Stomach (tissue), 19 donors: ENCODE measurements at places on chromosomes 7 and 10.

GRCh38 chr7:50738932-50739331 lies 43.8 kb downstream of the GRB10 start:
- H3K27ac ChIP-seq, result peak overlapping the region; percentile 35
- peaks cover 28% of the 10 kb centered on the region for H3K4me1 ChIP-seq
- peak; percentile 28 for DNase-seq
- no peaks in the 10 kb centered on the region for H3K36me3 ChIP-seq
- H3K4me3 ChIP-seq, result no peak overlapping the region

DNA sequence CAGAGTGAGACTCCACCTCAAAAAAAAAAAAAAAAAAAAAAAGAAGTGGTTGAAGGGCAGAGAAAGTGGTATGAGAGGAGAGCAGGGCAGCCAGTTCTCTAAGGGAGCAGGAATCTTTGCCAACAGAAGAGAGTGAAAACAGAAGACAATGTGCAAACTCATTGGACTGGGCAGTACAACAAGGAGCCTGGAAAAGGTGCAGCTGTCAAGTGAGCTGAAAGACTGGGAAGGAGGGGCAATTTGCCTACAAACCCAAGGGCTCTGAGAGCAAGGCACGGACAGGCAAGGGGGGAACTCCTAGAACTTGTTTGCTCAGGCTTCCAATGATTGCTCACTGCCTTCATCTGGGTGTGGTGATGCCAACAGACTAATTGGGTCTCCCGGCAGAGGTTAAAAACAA lies 9.5 kb downstream of the ACTR1A start:
- H3K27me3 ChIP-seq, result no peaks in the 10 kb centered on the region
- no peak overlapping the region for H3K27ac ChIP-seq
- no peak overlapping the region for H3K4me3 ChIP-seq
- peak; percentile 47 for DNase-seq
- H3K36me3 ChIP-seq, result peaks cover 54% of the 10 kb centered on the region

GRCh38 chr10:28302012-28302637 lies 739 bp downstream of the MPP7 start:
- peak overlapping the region; percentile 92 for H3K27ac ChIP-seq
- no peak for DNase-seq
- peaks cover 28% of the 10 kb centered on the region for H3K4me1 ChIP-seq
- H3K4me3 ChIP-seq, result peak overlapping the region; percentile 71
- no peaks in the 10 kb centered on the region for H3K27me3 ChIP-seq

- H3K4me1 ChIP-seq, result peaks cover 10% of the 10 kb centered on the region
- H3K4me3 ChIP-seq, result no peak overlapping the region
- no peak for DNase-seq
Observed at GRCh38 chr7:108149119-108149518, 19.0 kb upstream of the LAMB4 start.

DNA sequence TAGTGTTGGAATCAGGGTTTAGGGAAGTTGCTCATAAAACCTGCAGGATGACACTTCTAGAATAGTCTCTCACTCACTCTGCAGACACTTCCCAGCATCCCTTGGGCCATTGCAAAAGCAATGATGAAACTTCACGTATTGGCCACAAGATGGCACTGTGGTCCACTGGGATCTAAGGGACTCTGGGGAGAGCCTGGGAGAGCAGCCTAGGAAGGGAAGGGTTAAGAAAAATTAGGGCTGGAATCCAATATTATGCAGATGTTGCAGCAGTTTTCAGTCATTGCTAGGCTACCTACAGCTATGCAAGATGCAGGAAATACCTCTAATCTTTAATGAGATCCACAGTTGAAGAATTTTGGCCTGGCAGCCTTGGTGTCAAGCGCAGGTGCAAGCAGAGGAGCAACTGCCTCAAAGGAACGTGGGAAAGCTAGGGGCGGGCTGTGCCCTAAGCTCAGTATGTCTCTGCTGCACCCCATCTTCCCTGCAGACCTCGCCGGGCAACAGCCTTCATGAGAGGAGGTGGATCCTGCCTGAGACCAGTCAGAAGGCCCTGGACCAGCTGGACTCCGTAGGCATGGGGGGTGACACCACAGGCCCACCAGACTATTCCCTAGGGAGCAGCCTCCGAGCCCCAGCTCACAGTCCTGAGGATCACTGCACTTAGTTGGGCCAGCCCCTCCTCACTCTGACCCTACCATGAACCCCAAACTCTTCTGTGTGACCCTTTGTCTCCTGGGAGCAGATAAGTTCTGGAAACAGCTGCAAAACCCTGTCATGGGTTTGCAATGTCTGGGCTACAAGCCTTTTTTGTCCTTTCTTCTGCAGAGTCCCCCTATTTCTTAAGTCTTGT lies 127.9 kb upstream of the PRSS58 start:
- no peak for DNase-seq
- H3K27me3 ChIP-seq, result no peaks in the 10 kb centered on the region
- H3K4me3 ChIP-seq, result no peak overlapping the region
- H3K36me3 ChIP-seq, result no peaks in the 10 kb centered on the region
- no peak overlapping the region for H3K27ac ChIP-seq

GRCh38 chr7:16015981-16016380 lies 329.5 kb upstream of the MEOX2 start:
- H3K27ac ChIP-seq, result no peak overlapping the region
- no peak for DNase-seq
- H3K4me3 ChIP-seq, result no peak overlapping the region
- no peaks in the 10 kb centered on the region for H3K4me1 ChIP-seq
- no peaks in the 10 kb centered on the region for H3K27me3 ChIP-seq

DNA sequence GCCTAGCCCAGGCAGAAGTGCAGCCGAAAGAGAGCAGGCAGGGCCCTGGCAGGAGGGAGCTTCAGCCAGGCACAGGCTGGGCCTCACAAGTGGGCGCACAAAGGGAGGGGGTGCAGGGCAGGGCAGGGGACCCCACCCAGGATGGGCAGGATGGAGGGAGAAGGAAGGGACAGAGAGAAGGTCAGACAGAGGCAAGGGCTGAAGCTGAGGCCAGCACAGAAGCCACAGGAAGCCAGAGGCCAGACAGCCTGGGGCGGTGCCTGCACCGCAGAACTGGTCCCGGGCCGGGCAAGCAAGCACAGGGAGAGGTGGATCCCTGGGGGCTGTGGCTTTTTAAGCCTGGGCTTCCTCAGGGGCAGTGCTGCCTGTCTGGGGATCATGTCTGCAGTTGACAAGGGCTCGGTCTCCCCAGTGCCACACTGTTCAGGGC lies 16.7 kb downstream of the NOS3 start:
- no peak for DNase-seq
- H3K36me3 ChIP-seq, result no peaks in the 10 kb centered on the region
- H3K27ac ChIP-seq, result peak overlapping the region; percentile 23
- no peaks in the 10 kb centered on the region for H3K4me1 ChIP-seq
- peaks cover 2% of the 10 kb centered on the region for H3K27me3 ChIP-seq
- H3K4me3 ChIP-seq, result no peak overlapping the region

- no peak for DNase-seq
- H3K36me3 ChIP-seq, result peaks cover 40% of the 10 kb centered on the region
- H3K27me3 ChIP-seq, result no peaks in the 10 kb centered on the region
- H3K4me3 ChIP-seq, result no peak overlapping the region
- no peak overlapping the region for H3K27ac ChIP-seq
Observed at GRCh38 chr10:79316671-79317431, 30.4 kb upstream of the PPIF start.

- DNase-seq, result peak; percentile 14
- peak overlapping the region; percentile 92 for H3K27ac ChIP-seq
- H3K27me3 ChIP-seq, result no peaks in the 10 kb centered on the region
- H3K36me3 ChIP-seq, result peaks cover 39% of the 10 kb centered on the region
- peak overlapping the region; percentile 89 for H3K4me3 ChIP-seq
- peaks cover 34% of the 10 kb centered on the region for H3K4me1 ChIP-seq
Observed at GRCh38 chr7:88217675-88218428, 2.0 kb downstream of the SRI start.

GRCh38 chr10:103640436-103641181 lies 147.1 kb downstream of the NEURL1 start:
- H3K27ac ChIP-seq, result peak overlapping the region; percentile 17
- no peaks in the 10 kb centered on the region for H3K27me3 ChIP-seq
- no peak for DNase-seq
- H3K4me3 ChIP-seq, result no peak overlapping the region
- H3K36me3 ChIP-seq, result no peaks in the 10 kb centered on the region

DNA sequence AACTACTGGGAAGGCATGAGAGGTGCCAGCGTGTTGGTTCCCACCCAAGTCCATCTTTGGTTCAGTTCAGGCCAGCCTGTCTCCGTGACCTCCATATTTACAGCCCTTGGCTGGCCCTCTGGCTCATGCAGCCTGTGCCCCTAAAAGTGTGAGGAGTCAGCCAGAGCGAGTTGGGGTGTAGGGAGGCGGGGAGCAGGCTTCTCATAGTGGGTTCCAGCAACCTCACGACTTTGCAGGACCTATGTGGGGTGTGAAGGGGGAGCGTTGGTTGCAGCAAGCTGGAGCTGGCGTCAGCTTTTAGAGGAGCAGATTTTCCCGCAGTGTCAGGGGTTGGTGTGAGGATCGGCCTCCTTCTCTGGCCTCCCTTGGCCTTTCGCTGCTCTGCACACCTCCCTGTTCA lies 9.8 kb downstream of the TSPAN14 start:
- no peak for DNase-seq
- peak overlapping the region; percentile 85 for H3K27ac ChIP-seq
- H3K4me1 ChIP-seq, result peaks cover 100% of the 10 kb centered on the region
- H3K4me3 ChIP-seq, result no peak overlapping the region
- no peaks in the 10 kb centered on the region for H3K27me3 ChIP-seq

DNA sequence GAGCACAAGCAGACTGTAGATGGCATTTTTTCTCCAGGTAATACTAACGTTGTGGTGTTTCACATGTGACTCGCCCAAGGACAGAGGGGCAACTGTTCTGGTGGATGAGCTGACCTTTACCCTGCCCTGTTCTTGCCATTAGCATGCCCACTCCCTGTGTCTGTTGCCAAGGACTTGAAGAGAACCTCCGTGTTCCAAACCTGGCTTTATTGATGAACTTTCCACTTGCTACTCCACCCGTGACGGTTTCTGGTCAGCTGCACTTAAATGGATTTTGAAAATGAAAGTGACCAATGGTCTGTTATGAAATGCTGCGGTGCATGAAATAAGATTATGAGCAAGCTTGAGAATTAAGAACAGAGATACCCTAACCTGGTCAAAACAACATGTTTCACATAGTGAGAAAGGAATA lies 30.4 kb downstream of the LRRC4 start:
- H3K27ac ChIP-seq, result no peak overlapping the region
- H3K36me3 ChIP-seq, result peaks cover 11% of the 10 kb centered on the region
- H3K27me3 ChIP-seq, result no peaks in the 10 kb centered on the region
- H3K4me1 ChIP-seq, result peaks cover 45% of the 10 kb centered on the region
- DNase-seq, result no peak

- H3K27me3 ChIP-seq, result no peaks in the 10 kb centered on the region
- H3K36me3 ChIP-seq, result no peaks in the 10 kb centered on the region
- peaks cover 8% of the 10 kb centered on the region for H3K4me1 ChIP-seq
Observed at GRCh38 chr7:66627881-66628360, 760 bp upstream of the KCTD7 start.

DNA sequence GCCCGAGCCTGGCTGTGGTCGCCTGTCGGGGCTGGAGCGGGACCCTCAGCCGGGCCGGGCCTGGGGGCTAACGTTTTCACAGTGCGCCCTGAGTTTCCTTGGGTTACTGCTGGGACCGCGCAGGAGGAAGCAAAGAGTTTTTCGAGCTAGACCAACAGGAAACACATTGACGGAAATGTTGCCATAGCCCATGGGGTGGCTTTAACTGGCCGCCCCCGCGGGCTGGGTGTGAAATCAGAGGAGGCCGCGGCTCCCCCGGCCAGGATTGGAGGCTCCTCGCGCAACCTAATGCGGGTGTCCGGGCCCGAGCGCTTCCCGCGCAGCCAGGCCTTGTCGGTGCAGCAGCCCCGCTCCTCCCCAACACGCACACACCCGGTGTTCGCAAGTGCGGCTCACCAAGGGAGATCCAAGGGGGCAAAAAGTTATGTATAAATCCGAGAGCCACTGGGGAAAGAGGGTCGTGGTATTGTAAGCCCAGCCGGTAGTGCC lies 1.9 kb downstream of the HHEX start:
- peaks cover 23% of the 10 kb centered on the region for H3K4me1 ChIP-seq
- no peaks in the 10 kb centered on the region for H3K36me3 ChIP-seq
- H3K4me3 ChIP-seq, result peak overlapping the region; percentile 14
- peak overlapping the region; percentile 94 for H3K27ac ChIP-seq

DNA sequence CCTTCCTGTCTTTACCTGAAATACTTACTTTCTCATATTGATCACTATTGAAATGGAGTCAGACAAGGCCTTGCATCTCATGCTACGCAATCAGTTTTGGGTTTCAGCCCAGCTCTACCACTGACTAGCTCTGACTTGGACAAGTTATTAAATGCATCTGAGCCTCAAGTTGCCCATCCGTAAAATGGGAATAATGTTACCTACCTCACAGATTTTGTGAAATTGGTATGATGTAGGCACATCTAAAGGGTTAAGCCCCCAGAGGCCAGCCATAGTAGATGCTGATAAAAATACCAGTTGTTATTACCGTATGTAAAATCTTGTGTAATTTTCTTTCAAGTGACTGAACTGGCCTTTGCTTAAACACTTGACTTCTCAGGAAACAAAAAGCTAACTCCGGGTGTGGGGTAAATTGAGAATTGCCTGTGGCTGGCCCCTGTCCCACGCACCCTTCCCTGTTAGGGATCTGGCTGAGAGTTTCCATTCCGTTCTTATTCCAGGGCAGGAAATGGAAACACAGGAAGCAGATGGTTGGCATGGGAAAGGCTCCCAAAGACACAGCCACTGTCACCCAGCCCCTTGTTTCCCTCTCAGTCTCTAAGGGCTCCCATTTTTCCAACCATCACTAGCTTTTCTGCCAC lies 7.5 kb downstream of the DUSP5 start:
- peaks cover 11% of the 10 kb centered on the region for H3K36me3 ChIP-seq
- H3K4me1 ChIP-seq, result peaks cover 52% of the 10 kb centered on the region
- no peaks in the 10 kb centered on the region for H3K27me3 ChIP-seq
- no peak for DNase-seq
- no peak overlapping the region for H3K4me3 ChIP-seq

GRCh38 chr7:75638594-75639070 lies 100.1 kb downstream of the HIP1 start:
- H3K27me3 ChIP-seq, result no peaks in the 10 kb centered on the region
- H3K27ac ChIP-seq, result no peak overlapping the region
- peak overlapping the region; percentile 80 for H3K4me3 ChIP-seq
- peak; percentile 79 for DNase-seq
- H3K36me3 ChIP-seq, result no peaks in the 10 kb centered on the region
- peaks cover 18% of the 10 kb centered on the region for H3K4me1 ChIP-seq

- H3K27me3 ChIP-seq, result no peaks in the 10 kb centered on the region
- no peak overlapping the region for H3K4me3 ChIP-seq
- peaks cover 17% of the 10 kb centered on the region for H3K4me1 ChIP-seq
- peak overlapping the region; percentile 48 for H3K27ac ChIP-seq
- DNase-seq, result no peak
Observed at GRCh38 chr10:5023177-5023805, 19.6 kb upstream of the AKR1C2 start.

DNA sequence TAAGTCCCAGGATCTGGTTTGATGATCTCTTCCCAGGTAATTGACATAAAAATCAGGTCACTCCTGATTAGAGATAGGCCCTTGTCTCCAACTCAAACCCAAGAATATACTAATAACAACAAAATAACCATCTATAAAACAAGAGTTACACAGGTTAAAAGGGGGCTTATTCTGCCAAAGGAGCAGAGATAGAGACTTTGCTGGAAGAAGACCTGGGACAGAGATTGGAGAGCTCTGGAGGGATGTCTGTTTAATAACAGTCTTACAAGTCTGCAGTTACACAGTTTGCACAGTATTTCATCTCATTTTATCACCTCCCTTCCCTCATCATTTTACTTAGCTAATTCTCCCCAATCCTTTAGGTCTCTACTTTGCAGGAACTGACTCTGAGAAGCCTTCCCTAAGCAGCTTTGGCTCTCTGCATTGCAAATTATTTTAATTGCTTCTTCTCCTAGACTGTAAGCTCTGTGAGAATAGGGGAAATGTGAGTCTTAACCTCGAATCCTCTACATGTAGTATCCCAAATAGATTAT lies 3.7 kb upstream of the ZNF438 start:
- H3K4me1 ChIP-seq, result peaks cover 32% of the 10 kb centered on the region
- H3K27ac ChIP-seq, result peak overlapping the region; percentile 67
- no peaks in the 10 kb centered on the region for H3K27me3 ChIP-seq
- no peaks in the 10 kb centered on the region for H3K36me3 ChIP-seq
- DNase-seq, result no peak
